ENCODE measurements at places on chromosomes 13 and 19. TPM values are rescaled to one million over a fixed set of nuclear protein-coding genes. Genes with fewer than 3 reads are reported as not detected.
A peak's percentile ranks its signal among the peaks of the same experiment; 100 is the strongest.

The EFNB2 gene
- total RNA-seq = 83.1 TPM

The HCST gene
- not detected for total RNA-seq

The HSD11B1L gene
- total RNA-seq = 21.7 TPM

The C19orf81 gene
- total RNA-seq = 7.9 TPM

The SIGLECL1 gene
- not detected for total RNA-seq

The ZNF180 gene
- total RNA-seq = 14.6 TPM

The CALR3 gene
- not detected for total RNA-seq

The KLK11 gene
- not detected for total RNA-seq

The MIR17HG gene
- 40.6 TPM for total RNA-seq

- DNase-seq = peak; percentile 78
These were observed 34.4 kb downstream of the PIP5K1C start for GRCh38 chr19:3665681-3666544.

DNA sequence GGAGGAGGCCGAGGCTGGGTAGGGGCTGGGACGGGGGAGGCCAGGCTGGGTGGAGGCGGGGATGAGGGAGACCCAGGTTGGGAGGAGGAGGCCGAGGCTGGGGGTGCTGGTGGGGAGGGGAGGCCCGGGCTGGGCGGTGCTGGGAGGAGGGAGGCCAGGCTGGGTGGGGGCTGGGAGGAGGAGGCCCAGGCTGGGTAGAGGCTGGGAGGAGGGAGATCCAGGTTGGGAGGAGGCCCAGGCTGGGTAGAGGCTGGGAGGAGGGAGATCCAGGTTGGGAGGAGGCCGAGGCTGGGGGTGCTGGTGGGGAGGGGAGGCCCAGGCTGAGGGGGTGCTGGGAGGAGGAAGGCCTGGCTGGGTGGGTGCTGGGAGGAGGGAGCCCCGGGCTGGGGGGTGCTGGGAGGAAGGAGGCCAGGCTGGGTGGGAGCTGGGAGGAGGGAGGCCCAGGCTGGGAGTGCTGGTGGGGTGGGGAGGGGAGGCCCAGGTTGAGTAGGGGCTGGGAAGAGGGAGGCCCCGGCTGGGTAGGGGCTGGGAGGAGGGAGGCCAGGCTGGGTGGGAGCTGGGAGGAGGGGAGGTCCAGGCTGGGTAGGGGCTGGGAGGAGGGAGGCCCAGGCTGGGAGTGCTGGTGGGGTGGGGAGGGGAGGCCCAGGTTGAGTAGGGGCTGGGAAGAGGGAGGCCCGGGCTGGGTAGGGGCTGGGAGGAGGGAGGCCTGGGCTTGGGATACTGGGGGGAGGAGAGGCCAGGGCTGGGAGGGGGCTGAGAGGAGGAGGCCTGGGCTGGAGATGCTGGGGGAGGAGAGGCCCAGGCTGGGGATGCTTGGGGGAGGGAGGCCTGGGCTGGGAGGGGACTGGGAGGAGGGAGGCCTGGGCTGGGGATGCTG is 10.7 kb downstream of the TPGS1 start:
- DNase-seq = no peak

DNA sequence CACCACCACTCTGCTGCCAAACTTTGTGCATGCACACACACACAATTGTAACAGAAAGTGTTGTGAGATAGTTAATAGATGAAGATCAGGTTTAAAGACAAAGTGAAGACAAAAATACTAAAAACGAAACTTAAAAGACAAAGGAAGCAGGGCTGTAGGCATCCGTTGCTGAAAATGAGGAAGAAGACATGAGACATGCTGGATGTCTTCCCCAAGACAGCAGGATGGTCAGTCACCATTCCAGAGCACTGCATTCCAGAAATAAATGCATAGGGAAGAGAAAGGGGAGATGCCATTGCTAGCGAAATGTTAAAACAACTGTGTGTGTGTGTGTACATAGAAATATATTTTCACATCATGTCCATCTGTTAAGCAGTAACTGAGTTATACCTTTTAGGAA is 520.1 kb downstream of the SUCLA2 start:
- no peak for DNase-seq

DNA sequence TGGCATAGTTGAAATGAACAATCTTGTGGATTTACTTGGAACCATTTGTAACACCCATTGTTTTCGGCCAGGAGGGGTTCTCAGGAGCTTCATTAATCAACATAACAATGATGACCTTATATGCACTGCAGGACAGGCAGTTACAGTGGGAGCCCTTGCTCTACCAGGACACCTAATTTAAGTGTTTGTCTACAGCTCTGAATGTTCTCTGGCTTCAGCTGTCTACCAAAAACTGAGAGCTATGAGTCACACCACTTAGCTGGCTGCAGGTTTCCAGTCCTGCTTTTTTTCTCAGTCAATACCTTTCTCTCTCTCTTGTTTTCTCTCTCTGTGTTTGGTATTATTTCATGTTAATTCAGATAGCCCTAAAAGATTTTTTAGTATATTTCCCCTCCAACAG is 105.4 kb upstream of the MBNL2 start:
- no peak for DNase-seq

- DNase-seq = no peak
These were observed 973.9 kb upstream of the PRR20A start for GRCh38 chr13:56166864-56167263.

- no peak for DNase-seq
These were observed 25.3 kb upstream of the CPB2 start for GRCh38 chr13:46129955-46130618.

DNA sequence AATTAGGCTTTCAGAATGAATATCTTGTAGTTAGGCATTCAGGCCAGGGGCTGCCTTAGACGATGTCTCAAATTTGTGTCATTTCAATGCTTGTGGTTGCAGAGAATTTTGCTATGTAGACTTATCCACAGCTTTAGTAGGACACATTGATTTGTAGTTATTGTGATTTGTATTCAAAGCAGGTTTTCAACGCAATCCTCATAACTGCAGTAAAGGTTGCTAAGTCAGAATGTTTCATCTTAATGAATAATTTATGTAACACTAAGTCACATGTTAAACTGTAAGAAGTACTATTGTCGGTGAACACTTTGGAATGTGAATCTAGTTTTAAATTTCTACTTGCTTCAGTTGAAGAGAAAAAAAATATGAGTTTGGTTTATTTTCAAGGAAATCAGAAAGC is 1117.2 kb upstream of the SPRY2 start:
- DNase-seq = no peak

DNA sequence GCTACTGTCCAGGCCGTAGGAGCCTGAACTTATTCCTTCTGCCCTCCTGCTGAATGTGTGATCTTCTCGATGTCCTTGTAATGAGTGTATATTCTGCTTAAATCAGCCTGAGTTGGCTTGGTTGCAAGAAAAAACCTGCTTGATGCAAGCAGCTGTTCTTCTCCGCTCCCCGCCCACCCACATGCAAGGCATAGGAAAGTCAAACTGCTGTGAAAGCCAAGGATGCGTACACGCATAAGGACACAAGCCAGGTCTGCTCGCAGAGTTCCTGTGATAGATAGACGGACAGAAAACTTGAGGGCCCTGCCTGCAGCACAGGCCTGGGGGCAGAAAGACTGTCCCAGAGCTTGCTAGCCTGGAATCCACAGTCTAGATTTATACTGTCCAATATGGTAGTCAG is 101.1 kb downstream of the DNAJC15 start:
- DNase-seq = no peak

DNA sequence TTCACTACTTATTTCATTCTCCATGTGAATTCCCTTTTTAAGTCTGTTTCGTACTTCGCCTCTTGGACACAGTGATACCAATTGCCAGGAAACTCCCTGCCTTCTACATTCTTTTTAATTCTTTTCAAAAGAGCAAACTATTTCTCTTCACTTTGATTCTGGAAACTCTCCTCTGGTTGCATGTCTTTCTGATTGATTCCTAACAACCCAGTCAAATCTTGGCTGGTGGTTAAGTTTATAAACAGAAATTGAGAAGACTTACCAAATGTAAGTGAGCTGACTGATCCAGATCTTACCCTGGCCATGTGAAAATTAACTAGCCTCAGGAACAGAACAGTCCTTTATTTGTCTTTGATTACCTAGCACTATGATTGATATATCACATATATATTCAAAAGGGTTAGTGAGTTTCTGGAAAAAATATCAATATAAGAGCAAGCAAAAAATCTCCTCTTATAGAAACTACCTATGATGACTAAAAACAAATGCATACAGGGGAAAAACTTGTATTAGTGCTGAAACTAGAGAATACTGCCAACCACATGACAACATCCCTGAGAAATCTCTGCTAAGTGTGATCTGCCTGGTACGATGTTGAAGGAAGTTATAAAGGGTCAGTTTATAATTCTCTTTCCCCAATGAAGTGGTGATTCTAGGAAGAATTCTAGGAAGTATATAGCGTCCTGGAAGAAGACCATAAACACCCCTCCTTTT is 152.6 kb upstream of the HTR2A start:
- DNase-seq = no peak

GRCh38 chr13:105502193-105502592 is 1033.3 kb downstream of the EFNB2 start:
- no peak for DNase-seq

DNA sequence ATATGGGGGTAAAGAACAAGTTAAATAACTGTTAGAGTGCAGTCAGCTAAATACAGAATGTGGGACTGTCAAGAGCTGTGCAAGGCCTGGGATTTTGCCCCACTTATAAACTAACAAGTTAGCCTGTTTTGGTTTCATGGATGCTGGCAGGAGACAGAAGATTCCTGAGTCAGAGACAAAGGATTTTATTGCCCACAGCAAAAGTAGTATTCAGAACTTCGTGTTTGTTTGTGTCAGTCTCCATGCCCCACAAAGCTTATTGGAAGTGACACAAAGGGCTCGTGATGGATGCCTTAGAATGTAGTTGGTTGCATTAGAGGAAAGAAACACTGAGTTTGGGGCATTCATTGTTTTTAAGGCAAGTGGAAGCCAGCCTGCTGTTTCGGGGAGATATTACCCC is 22.2 kb upstream of the SPRYD7 start:
- DNase-seq = no peak

- DNase-seq = no peak
These were observed 30.9 kb upstream of the MED4 start for GRCh38 chr13:48125794-48126228.

GRCh38 chr13:25902891-25903341 is 148.9 kb downstream of the SHISA2 start:
- DNase-seq = no peak

- no peak for DNase-seq
These were observed 39.2 kb downstream of the MTMR6 start for GRCh38 chr13:25248071-25248470.

- no peak for DNase-seq
These were observed 140.2 kb downstream of the SOX1 start for GRCh38 chr13:112207129-112207528.

DNA sequence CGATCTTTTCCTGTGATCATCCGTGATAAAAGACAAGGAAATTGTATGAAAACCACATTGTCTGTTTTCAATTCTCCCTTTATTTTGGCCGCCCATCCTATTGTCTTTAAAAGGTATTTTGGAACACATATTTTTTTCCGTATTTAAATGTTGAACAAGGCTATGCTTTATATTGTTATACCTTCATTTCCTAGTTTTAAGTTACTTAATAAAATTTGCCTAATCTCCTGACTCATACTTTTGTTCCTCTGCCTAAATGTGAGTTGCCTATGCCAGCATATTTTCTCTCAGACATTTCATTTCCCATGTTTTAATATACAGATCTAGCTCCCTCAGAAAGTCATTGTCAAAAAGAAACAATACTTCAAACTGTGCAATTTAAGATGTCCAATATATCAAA is 104.2 kb downstream of the SLITRK6 start:
- DNase-seq = no peak

- DNase-seq = no peak
These were observed 36.1 kb downstream of the CRTC1 start for GRCh38 chr19:18719541-18719940.

- no peak for DNase-seq
These were observed 125.6 kb upstream of the FRY start for GRCh38 chr13:31905961-31906360.

- DNase-seq = no peak
These were observed 45.7 kb upstream of the ZNF730 start for GRCh38 chr19:23071147-23071511.

DNA sequence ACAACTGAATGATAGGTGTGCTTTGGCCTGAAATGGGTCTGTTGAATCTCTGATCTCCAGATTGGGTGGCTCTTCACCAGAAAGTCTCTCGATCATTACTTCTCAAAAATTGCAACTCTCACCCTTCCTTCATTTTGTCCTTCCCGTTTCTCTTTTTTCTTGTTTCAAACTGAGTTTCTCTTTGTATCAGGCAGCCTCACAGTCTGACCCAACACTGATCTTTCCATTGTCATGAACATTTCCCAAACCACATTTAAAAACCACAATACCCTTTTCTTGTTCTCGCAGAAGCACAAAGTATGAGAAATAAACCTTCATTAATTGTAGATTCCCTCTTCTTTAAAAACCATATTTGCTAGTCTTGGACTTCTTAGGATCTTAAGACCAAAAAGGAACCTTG is 33.6 kb upstream of the HMGB1 start:
- no peak for DNase-seq

GRCh38 chr13:56687131-56687530 is 453.6 kb upstream of the PRR20A start:
- no peak for DNase-seq

DNA sequence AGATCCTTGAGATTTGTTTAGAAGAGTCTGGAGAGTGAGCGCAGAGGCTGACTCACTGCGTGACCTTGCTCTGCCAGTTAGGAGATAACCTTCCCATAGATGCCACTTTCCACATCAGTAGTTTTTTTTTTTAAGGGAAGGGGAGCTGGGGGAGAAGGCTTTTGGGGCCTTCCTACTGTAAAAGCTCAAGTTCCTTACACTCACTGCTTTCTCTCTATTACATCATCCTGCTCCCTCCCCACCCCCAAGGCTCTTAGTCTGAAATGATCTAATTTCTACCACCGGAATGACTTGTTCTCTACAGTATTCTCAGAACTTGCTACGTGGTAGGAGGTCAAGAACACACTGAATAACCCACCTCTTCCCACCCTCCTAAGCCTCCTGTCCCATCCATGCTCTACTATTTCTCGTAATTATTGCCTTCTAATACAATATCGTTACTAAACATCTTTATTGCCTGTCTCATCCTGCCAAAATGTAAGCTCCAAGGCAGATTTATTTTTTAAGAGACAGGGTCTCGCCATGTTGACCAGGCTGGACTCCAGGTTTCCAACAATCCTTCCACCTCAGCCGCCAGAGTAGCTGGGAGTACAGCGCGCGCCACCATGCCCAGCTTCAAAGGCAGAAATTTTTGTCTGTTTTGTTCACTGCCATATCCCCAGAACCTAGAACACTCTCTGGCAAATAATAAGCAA is 1.2 kb downstream of the LONP1 start:
- no peak for DNase-seq

GRCh38 chr13:74077792-74078191 is 56.4 kb downstream of the KLF12 start:
- no peak for DNase-seq

DNA sequence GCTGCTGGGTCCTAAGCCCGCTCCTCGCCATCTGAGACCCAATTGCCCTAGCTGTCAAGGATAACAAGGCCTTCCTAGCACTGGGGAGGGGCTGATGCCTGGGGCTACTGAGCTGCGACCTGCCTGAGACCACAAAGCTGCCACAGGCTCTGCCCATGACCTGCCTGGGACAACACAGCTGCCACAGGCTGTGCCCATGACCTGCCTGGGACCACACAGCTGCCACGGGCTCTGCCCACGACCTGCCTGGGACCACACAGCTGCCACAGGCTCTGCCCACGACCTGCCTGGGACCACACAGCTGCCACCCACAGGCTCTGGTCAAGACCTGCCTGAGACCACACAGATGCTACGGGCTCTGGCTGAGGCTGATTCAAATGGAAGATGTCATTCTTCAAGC is 54.8 kb downstream of the EPS15L1 start:
- no peak for DNase-seq

Data from neural crest cell (in vitro differentiated cells).